ENCODE measurements at places on chromosomes 16 and 17.

DNA sequence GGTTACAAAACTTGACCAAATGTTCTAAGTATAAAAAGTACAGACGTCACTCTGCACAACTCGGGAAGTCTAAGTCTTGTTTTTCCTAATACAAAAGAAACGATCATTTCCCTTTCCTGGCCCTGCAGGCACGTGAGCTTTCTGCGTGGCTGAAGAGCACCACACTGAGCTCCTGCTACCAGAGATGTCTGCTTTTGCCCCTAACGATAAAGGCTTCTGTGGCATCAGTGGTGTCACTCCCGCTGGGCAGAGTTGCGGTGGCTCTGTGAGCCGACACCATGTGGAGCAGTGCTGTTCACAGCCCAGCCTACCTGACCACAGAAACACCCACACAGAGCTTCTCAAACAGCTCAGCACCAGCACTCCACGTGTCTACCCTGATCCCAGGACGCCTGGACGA, 20.5 kb downstream of the EMC8 start:
- DNase-seq = no peak

DNA sequence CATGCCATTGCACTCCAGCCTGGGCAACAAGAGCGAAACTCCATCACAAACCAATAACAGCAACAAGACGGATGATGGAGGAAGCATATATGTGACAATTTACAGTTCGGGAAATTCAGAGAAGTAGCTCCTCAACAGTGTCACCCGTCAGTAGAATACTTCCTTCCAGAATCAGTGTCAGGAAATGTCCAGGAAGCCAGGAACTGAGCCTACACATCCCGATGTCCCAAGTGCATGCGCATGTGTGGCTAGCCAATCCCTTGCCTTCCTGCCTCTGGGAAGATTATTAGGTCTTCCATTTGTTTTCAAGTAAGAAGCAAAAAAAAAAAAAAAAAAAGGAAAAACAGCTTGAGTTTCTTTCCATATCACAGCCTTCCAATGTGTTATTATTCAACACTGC, 1.4 kb upstream of the PITPNC1 start:
- no peak for DNase-seq

- DNase-seq = no peak
Measured at GRCh38 chr17:44200478-44201155, 933 bp upstream of the ATXN7L3 start.

GRCh38 chr16:50683689-50684374, 2.7 kb upstream of the SNX20 start:
- DNase-seq = no peak

- no peak for DNase-seq
Measured at GRCh38 chr16:12580809-12581208, 222.9 kb downstream of the CPPED1 start.
